ENCODE measurements at places on chromosomes 12 and 14. TPM values are rescaled to one million over a fixed set of nuclear protein-coding genes. Genes with fewer than 3 reads are reported as not detected.

GRCh38 chr12:8553088-8553627 lies 12.5 kb upstream of the CLEC4E start:
- no peak for DNase-seq

GRCh38 chr12:123075087-123075645 lies 75.7 kb downstream of the PITPNM2 start:
- no peak for DNase-seq

GRCh38 chr12:52546126-52546525 lies 6.8 kb downstream of the KRT71 start:
- no peak for DNase-seq

The DIO3 gene
- total RNA-seq = 1.3 TPM

All from breast epithelium (tissue), 4 donors.